Stimulated activated CD8-positive, alpha-beta memory T cell treated with anti-CD3 and anti-CD28 coated beads, Interleukin-4, amount 100 ng/mL, for 1 hour (primary cell): ENCODE measurements at places on chromosomes 12 and 14.
A peak's percentile ranks its signal among the peaks of the same experiment; 100 is the strongest.

DNA sequence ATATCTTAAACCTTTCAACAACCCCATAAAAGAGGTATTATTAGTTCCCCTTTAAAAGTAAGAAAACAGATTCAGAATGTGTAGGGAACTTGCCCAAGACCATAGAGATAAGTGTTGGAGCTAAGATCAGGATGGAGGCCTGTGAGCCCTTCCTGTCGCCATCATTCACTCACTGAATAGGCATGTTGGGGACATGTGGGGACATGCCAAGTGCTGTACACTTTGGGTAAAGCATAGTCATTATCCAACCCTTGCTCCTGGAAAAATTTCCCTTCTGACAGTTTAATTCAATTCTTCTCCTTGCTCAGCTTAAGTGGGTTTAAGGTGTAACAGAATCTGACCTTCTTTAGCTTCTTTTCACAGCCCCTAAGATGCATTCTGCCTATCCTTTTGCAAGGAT, 28.0 kb upstream of the C12orf42 start:
- DNase-seq: no peak

GRCh38 chr12:89405626-89406345, 53.5 kb upstream of the DUSP6 start:
- no peak for DNase-seq

DNA sequence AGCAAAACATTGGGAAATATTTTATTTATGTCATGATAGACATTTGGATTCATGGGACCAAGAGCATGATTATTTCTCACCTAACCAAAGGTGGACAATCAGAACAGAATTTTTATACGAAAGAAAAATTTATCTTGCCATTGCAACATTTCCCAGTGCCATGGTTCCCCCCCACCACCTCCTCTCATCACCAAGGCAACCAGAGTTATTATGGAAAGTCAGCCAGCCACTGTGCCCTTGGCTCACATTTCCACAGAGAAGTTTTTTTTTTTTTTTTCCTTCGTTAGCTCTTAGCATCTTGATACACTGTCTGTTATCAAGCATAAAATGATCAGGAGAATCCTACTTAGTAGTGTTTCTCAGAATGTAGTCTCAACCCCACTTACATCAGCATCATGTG, 176.4 kb upstream of the TMTC1 start:
- DNase-seq: no peak

DNA sequence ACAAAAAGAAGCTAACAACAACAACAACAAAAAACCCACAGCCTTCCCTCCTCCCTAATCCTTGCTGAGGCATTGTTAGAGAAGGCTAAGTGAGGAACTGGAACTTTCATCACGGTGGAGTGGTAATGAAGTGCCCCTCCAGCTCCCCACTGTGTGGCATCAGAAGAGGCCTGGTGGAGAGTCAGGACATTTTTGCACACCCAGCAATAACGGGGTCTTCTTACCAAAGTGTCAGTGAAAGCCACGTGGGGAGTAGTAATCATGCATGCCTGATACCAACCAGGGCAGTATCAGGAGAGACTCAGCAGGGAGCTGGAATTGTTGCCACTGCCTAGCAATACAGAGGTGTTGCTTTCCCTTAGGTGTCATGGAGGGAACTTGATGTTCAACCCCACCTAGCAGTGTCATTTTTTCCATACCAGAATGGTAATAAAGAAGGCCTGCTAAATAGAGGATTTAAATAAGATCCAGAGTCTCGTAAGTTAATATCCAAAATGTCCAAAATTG, 299.7 kb upstream of the RGS6 start:
- DNase-seq: no peak

DNA sequence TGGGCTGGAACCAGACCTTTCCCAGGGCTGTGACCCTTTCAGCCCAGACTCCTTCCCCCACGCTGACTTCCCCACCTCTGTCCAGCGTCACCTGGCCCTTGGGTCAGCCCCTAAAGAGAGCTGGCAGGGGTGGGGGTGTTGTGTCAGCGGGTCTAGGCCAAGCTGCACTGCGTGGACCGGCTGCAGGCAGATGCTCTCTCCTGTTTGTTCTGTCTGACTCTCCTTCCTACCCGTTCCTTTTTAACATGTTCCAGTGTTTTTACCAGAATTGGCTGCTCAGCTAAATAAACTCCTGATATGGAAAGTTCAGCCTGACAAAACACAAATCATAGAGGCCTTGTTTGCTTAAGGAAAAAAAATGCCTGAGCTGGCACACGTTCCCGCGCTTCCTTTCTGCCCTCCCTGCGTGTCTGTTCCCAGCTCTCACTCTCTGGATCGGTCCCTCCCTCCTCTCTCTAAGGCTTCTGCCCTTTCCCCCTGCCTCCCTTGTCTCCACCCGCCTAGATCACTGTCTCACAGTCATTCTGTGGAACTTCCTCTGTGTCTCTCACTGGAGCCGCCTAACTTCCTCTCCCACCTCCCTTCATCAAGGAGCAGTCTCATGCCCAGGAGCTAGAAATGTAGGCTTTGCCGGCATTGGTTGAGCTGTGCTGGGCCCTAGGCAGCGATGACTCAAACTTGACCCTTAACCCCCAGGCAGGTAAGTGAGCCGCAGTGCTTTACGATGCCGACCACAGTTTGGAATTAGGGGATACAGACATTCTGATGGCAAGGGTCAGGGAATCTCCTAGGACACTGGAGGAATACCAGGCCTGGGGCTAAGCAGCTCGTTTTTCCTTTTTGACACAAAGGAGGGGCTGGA, 15.5 kb upstream of the MLXIP start:
- no peak for DNase-seq

DNA sequence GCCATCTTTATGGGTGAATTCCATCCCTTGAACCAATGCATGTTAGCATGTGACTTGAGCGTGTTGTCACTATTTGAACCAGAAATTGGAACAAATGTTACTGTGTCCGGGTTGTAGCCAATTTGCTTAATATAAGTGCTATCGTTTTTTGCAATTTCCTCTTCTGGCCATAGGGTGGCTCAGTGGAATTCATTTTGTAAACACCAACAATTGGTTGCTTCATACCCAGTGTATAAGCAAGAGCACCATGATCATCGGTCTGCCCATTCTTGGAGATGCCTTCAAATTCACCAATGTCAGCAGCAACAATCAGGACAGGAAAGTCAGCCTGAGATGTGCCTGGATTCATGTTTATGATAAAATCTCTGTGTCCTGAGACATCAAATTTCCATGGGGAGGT, 5.0 kb upstream of the NEDD1 start:
- no peak for DNase-seq

- DNase-seq: no peak
Observed at GRCh38 chr12:34186492-34186891, 164.2 kb downstream of the ALG10 start.

- no peak for DNase-seq
Observed at GRCh38 chr12:49545815-49546214, 7.0 kb downstream of the KCNH3 start.

DNA sequence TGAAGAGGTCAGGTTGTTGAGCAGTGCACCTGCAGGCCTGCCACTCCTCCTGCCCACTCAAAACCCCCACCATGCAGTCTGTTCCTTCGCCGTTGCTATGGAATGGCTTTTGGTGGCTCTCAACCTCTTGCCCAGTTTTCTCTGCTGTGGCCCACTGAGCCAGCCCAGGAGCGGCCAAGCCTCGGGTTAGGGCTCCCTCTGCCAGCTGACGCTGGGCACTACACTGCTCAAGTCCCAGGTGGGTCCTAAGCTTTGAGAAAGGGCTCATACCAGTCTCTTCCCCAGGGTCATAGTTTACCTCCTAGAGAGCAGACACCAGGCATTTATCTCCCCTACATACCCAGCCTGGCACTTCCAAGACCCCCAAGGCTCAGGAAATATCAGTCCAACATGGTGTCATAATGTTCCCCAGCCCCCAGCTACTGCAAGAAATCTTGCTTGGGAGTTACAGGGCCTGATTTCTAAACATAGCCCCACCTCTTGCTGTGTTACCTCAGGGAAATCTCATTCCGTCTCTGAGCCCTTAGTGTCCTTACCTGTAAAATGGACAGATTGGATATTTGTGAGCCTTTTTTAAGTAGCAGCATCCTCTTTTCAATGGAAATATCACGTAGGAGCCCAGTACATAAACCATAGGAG, 59.4 kb downstream of the TSPAN11 start:
- DNase-seq: no peak

DNA sequence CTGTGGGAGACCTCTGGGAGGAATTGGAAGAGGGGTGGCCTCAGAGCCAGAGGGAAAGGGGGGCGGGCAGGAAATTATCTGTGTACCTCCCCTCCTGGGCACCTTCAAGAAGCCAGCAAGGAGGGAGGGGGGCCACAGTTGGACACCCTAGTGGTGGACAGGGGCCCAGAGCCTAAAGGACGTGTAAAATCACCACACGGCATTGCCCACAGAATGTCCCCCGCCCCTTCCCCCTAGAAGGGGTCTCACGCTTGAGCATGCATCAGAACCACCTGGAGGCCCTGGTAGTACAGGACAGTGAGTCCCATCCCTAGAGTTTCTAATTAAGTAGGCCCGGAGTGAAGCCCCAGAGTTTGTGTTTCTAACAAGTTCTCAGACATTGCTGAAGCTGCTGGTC, 8.2 kb downstream of the ENDOU start:
- DNase-seq: no peak

DNA sequence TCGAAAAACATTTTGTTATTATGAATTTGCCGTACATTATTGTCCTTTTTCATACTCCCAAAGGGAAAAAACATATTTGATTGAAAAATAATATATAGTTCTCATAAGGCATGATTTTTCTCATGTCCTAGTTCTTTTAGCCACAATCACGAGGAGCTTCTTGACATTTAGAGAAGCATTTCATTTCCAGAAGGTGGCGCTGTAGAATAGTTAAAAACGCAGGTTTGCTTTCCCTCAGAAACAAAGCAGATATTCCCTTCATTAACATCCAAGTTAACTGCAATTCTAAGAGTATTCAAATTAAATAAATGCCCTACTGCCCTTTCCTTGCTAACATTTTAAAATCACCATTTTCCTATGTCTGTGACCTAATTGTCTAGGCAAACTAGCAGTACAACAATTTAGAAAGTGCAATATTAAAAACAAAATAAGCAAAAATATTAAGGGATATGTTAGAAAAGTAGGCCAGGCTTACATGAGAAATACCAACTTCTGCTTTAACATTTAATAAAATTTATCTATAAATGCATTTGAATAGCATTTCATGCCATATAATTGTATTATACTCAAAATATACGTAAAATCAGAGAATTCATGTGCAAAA, 10.9 kb upstream of the PIK3C2G start:
- no peak for DNase-seq

DNA sequence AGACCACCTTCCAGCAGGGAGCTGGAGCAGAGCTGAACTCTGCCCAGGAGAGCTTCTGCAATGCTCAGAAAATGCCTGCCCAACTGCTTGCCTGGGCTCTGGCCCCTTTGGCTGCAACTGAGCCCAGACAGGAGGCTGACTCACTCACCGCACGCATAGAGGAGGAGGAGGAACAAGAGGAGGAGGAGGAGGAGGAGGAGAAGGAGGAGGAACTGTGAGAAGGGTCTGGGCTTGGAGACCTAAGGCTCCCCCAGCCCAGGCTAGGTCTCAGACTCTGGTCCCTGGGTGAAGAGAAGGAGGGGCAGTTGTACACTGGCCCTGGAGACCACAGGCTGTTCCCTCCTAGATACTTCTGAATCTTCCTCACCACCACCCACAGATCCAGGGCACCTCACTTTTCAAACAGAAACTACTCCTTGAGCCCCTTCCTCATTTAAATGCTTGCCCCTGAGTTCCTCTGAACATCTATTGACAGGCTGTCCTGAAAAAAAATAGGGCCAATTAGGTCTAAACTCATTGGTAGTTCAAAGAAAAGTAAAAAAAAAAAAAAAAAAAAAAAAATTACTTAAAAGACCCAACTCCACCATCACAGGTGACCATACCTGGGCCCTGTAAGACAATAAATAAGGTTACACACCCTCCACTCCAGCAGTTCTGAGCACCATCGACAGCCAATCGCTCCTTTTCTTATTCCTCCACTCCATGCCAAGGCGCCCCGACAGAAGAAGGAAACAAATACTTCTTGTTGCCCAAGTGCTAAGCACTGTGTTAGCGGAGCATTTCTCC, 674 bp downstream of the VDR start:
- DNase-seq: no peak

DNA sequence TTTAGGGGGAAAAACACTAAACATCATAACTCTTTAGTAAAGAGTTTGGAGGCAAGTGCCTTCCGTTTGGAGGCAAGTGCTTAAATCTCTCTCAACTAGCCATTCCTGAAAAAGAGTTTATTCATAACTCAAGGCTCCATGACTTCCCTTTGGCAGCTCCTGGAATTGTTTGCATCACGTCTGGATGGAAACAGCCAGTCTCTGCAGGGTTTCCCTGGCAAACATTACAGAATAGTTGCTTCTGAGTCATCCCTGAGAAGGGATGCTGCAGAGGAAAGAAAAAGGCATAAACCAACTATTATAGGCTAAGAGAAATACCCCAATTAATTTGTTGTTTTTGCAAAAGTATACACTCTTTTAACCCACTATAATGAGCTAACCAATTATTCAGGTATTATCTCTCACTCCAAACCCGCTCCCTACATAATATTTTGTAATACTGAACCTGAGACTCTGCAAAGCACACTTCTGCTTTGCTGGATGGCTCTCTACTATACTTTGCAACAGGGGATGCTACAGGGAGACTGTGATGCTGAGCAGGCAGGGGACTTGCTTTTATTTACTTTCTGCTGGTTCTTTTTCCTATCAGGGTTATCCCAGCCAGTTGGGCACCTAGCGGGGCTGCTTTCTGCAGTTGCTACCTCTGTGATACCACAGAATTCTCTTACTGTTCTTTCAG, 497.7 kb downstream of the FUT8 start:
- DNase-seq: no peak

DNA sequence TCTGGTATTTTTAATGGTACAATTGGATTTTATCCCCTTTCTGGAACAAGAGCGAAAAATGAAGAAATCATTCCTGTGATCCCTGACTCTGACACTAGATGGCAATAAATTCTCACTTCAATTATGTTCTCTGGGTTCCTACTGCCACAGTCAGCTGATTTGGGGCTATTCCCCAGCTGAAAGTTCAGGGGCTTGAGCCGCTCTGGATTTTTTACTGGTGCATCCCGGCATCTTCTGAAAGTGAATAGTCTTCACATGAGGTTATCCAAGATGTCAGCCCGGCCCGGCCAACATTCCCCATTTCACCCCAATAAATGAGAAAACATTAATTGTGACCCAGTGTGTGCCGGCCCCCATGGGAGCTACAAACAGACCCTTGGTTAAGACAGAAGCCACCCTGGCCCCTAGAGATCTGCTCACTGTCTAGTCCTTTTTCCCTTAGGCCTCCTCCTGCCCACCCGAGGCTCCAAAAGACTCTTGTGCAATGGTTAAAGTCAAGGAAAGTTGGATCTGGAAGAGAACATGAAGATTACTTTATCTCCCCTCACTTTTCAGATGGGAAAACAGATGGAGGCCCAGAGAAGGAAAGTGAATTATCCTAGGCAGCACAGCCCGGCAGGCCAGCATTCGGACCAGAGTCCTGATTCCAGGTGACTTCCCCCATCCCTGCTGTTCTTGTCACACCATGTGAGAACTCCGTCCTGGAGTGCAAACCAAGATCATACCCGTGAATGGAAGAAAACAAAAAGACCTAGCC, 20.8 kb downstream of the CKAP4 start:
- no peak for DNase-seq

- DNase-seq: peak; percentile 24
Observed at GRCh38 chr14:59187802-59188460, 536 bp upstream of the DAAM1 start.

GRCh38 chr14:94631536-94632304, 19.5 kb downstream of the SERPINA3 start:
- no peak for DNase-seq

GRCh38 chr14:70784886-70785285, 24.4 kb downstream of the MAP3K9 start:
- no peak for DNase-seq
